ENCODE measurements at places on chromosomes 1 and 21.

- no peak for DNase-seq
Observed at GRCh38 chr1:160567858-160568682, 11.2 kb downstream of the CD84 start.

DNA sequence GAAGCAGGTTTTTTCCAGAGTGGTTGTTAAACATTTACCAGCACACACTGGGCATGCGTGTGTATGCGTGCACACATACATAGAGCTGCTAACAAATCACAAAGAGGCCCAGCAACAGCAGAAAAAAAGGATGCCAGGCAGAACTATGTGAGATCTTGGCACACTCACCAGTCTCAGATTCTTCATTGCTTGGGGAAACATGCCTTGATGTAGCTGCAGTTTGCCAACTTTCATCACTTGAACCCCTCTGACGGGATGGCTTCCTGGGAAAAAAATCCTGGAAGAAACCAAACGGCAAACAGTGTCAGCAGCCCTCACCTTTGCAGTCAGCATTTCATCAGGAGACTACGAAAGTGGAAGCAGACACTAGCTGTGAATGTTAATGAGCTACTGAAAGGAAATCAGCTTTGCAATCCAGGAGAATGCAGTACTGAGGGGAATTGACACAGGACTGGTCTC, 609.1 kb downstream of the KIF26B start:
- DNase-seq, result no peak

GRCh38 chr1:229621663-229622062, 4.3 kb downstream of the TAF5L start:
- DNase-seq, result peak; percentile 13

DNA sequence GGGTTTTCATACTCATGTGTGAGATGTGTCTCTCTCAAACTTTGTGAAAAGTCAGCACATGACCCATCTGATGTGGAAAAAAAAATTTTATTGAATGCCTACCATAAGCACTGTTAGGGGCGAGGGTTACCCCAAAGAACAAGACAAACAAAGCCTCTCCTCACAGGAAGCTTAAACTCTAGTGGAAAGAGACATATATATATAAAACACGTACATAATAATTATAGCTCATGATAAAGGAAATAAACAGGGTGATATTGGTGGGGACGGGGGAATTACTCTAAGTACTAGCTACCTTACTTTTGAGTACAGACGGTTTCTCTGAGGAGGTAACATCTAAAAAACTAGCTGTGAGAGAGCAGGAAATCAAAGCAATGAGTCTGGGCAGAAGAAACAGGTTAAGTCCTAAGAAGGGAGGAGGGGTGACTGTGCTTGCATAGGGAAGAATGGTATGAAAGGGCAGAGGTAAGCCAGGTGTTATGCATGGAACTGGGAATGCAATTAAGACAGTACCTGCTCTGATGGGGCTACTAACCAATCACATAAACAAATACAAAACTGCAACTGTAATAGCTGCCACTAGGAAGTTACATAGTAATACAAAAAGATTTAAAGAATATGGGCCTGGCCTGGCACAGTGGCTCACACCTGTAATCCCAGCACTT, 4.5 kb downstream of the LIN9 start:
- no peak for DNase-seq

DNA sequence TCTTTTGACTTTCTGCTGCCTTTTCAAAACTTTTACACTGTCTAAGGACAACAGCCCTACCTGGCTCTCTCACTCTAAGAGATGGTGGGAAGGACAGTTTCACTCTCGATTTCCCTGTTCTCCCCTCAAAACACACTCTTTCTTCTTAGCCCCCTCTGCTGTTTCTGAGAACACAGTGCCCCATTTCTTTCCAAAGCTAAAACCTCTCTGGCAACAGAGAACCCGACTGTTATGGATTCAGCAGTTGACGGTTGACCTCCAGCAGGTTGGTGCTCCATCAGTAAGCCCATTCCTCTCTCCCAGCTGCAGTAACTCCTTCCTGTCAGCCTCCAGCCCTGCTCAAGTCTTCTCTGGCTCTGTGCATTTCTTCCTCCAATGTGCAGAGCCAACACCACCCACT, 88.2 kb upstream of the ABCD3 start:
- DNase-seq, result peak; percentile 29

DNA sequence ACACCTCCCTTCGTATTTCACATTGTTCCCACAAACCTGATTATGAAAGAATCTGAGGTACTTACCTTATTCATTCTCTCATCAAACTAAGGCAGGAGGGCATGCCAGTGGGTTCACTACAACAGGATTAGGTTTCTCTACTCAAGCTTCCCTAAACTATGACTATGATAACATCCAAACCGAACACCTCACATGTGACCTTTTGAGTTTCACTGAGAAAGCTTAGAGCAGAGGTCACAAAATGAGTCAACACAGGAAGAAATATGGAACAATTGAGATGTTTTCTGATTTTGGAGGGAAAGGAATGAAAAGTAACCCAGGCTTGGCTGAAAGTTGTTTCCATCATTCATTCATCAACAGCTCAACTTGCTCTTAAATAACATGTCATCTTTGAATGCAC, 24.1 kb downstream of the UBR4 start:
- no peak for DNase-seq

Data from epithelial cell of esophagus (primary cell).